ENCODE measurements at places on chromosomes 1 and 21.

GRCh38 chr1:53276902-53277281, 38.6 kb upstream of the MAGOH start:
- DNase-seq: no peak

DNA sequence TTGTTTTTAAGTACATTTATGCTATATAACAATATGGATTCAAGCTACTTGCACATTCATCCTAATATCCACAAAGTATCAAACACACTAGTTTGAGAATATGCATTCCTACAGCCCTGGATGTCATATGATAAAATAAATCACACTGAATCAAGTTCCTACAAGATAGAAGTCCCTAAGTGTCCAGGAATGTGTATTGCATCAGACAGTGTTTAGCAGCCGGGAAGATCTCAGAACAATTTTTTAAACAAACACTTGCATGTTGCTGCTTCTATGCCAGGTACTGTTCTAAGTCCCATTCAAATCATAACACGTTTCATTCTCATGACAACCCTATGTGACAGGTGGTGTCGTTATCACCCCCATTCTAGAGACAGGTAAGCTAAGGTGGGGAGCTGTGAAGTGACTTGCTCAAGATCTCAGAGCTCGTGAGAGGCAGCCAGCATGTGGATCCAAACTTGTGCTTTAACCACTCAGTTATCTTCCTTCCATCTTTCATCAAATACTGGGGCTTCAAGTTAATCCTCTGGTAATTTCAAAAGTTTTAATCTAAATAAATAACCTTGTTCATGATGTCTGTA, 68.3 kb upstream of the KIF26B start:
- DNase-seq: no peak

DNA sequence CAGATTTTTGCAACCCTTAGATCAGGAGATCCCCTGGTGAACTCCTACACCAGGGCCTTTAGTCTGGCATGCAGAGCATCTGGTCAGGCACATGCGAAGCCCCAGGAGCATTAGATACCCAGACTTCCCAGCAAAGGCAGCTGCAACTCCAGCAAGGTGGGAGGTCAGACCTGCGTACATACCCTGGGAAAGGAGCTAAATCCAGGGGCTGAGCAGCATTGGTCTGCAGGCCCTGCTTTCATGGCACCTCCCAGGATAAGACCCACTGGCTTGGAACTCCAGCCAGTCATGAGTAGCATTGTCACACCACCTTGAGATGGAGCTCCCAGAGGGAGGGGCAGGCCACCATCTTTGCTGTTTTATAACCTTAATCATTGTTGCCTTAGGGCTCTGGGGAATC, 92.3 kb downstream of the KCNT2 start:
- DNase-seq: no peak

DNA sequence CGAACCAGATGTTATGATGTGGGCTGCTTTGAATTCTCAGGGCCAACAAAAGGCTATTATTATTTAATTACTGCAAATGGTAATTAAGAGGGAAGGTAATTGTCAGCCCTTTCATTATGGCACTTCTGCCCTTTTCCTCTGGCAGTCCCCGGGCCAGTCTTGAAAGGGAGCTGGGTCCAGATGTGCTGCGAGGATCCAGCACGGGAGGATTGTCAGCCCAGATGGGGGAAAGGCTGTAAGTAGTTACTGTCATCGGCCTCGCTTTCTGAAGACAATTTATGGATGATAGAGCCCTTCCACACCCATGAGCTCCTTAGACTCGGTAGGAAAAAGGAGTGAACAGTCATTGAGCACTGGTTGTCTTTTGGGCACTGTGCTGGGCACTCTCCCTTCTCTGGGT, 8.7 kb upstream of the ZNF362 start:
- no peak for DNase-seq

DNA sequence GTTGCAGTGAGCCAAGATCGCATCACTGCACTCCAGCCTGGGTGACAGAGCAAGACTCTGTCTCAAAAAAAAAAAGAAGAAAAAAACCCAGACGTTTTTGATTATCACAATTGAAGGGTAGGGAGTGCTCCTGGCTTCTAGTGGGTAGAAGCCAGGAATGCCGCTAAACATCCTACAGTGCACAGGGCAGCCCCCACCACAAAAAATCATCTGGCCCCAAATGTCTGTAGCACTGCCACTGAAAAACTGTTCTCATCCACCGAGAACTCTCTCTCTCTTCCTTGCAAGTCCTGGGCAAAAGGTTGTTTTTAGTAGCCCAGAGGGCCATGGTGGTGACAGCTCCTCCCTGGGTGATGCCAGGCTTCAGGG, 35.6 kb upstream of the GPR157 start:
- no peak for DNase-seq

Measured in activated naive CD4-positive, alpha-beta T cell treated with Interleukin-2 at 50 U/mL for 16 hours (primary cell).